A549 treated with RU486 at 1 μM for 4 hours (cell line): ENCODE measurements at places on chromosomes 3 and 15. TPM values are rescaled to one million over a fixed set of nuclear protein-coding genes. Genes with fewer than 3 reads are reported as not detected.

ZNF80 gene
- total RNA-seq: not detected in 5 replicates

FAM43A gene
- total RNA-seq: 2.3 to 5.9 TPM (median 4.9 TPM) in 5 replicates

TMEM212 gene
- total RNA-seq: not detected in 5 replicates

SCAANT1 gene
- 1.2 TPM in 1 of 5 replicates, not detected in the others for total RNA-seq

FBXW12 gene
- total RNA-seq: not detected in 5 replicates

RETNLB gene
- not detected in 5 replicates for total RNA-seq

THBS1 gene
- 29.2 to 48.5 TPM (median 39.2 TPM) in 5 replicates for total RNA-seq

TGM5 gene
- total RNA-seq: not detected in 5 replicates

SAMD7 gene
- not detected in 5 replicates for total RNA-seq

GUCA1C gene
- total RNA-seq: not detected in 5 replicates

SLC9C1 gene
- total RNA-seq: not detected in 5 replicates
